ENCODE measurements at places on chromosomes 13 and 19.

DNA sequence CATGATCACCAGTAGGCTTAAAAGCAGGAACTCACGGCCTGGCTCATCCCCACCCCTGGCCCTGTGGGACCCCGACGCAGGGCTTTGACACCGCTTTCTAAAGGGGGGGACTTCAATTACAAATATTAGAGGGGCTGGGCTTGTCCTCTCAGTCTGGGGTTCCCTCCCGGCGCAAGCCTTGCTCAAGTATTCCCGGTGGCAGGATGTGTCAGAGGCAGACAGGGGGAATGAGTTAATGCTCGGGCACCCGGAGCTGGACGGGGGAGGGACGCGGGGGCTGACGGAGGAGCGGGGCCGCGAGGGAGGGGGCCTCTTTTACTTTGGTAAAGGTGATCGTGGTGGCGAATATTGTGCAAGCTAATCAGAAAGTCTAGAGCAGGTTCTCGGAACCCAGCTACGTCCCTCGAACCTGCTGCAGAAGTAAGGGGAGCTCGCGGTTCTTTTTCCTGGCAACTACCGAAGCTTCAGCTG lies 1.1 kb downstream of the FGF14 start:
- DNase-seq: no peak

DNA sequence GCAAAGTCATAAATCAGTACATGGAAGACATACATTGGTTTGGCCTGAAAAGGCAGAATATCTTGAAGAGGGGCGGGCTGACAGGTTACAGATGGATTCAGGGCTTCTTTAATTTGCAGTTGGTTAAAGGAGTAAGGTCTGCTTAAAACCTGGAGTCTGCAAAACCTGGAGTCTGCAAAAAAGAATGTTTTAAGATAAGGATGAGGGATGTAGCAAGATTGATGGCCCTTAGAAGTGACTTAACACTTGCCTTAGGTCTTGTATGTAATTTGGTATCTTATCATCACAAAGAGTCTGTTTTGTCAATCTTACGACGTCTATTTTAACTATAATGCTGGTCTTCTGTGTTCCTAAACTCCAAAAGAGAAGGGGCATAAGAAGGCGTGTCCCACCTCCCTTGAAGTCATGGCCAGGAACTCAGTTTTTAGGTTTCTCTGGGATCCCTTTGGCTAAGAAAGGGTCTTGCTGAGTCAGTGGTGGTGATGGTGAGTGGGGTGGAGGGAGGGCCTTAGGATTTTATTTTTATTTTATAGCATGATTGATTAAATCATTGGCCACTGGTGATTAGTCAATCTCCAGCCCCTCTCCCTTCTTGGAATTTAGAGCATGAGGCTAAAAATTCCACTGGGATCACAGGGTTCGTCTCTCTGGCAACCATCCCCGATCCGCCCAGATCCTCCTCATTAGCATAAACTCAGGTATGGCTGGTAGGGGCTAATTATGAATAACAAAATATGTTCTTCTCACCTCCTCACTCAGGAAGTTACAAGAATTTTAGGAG lies 10.1 kb upstream of the HAS1 start:
- no peak for DNase-seq

GRCh38 chr19:38727868-38728660 lies 16.2 kb downstream of the CAPN12 start:
- DNase-seq: no peak

GRCh38 chr13:39956036-39956435 lies 300.6 kb downstream of the COG6 start:
- no peak for DNase-seq

- DNase-seq: no peak
These were observed 45.8 kb downstream of the EPS15L1 start for GRCh38 chr19:16425993-16426392.

GRCh38 chr19:7540761-7541474 lies 5.4 kb downstream of the PNPLA6 start:
- no peak for DNase-seq

GRCh38 chr19:10142701-10143375 lies 23.1 kb upstream of the EIF3G start:
- peak; percentile 28 for DNase-seq

- no peak for DNase-seq
These were observed 185.2 kb downstream of the KLF12 start for GRCh38 chr13:73948848-73949529.

GRCh38 chr19:752652-753517 lies 2.0 kb downstream of the MISP start:
- DNase-seq: no peak

DNA sequence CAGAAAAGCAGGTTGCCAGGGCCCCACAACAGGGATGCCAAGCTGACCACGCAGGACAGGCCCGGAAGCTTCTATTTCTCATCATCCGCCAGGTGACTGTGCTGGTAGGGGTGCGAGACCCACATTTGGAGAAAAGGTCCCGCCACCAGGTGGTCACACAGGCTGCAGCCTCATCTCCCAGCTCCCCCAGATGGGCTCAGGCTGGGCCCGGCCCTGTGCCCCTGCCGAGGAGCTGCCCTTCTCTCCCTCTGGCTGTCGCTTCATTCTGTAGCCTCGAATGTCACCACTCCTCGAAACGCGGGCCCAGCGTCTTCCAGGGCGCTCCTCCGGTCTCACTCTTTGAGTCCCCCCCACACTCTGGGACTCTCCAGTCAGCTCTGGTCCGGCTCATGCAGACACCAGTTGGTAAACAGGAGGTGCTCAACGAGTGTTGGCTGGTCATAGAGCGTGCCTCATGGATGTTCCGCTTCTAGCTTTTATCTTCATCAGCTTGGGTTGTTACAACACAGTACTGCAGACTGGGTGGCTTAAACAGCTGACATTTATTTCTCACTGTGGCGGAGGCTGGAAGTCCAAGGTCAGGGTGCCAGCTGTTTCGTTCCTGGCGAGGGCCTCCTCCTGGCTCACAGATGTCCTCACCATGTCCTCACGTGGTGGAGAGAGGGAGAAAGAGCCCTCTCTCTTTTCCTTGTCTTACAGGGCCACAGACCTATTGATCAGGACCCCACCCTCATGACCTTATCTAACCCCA lies 87.1 kb downstream of the TEX29 start:
- no peak for DNase-seq

GRCh38 chr13:29111446-29111845 lies 291.3 kb downstream of the MTUS2 start:
- DNase-seq: no peak

DNA sequence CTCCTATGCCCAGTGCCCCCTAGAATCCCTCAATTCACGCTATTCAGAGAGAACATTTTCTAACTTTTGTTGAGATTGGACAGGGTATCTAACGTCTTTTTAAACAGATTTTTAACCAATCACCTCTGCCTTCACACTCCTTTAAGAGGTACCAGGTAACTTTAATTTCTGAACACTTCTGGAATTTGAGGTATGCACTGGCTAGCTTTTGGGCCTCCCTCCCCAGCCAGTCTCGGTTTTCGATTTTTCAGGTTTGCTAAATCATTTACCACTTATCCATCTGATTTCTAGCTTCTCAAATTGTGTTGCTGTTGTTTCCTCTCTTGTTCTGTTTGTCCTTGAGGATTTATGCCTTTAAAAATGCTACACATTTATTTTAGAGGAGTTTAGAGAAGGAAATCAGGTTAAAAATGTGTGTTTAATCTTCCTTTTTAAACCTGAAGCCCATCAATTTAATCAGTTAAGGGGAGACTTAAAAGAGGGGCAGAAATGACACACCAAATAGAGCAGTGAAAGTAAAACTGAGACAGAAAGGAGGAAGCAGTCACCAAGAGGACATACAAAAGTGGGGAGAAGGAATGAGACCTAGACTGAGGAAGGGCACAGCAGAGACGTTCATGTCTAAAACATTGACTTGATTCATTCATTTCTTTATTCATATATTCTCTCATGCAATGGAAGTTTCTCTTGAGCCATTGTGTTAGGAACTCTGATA lies 139.6 kb upstream of the HTR2A start:
- DNase-seq: no peak

GRCh38 chr13:41751277-41751676 lies 209.6 kb downstream of the VWA8 start:
- no peak for DNase-seq

GRCh38 chr13:87234981-87235380 lies 436.2 kb upstream of the SLITRK5 start:
- DNase-seq: no peak

GRCh38 chr19:38562096-38562495 lies 55.7 kb downstream of the MAP4K1 start:
- DNase-seq: no peak

DNA sequence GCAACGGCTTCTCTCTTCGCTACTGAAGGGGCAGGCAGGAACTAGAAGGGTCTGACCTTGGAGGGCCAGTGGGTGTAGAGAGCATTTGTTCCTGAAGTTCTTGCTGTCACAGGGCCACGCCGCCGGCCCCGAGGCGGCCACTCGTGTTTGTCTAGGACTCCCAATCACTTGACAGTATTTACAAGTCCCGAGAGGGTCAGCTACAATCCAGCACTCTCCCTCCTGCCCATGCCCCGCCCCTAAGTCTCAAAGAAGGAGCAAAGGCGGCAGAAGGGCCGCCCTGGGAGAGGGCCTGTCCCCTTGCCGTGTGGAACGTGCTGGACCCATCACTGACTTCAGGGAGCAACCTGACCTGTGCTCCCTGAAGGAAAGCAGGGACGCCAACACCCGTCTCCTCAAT lies 118.5 kb downstream of the STK24 start:
- DNase-seq: no peak

GRCh38 chr13:23673354-23673753 lies 103.1 kb downstream of the TNFRSF19 start:
- DNase-seq: no peak

- DNase-seq: peak; percentile 96
These were observed at the start of gene SERTAD3 for GRCh38 chr19:40444000-40444824. Gene SERTAD3, minus strand, starts transcription at chr19:40444335. Its CDS starts 2,255 bp downstream, at chr19:40442080.

DNA sequence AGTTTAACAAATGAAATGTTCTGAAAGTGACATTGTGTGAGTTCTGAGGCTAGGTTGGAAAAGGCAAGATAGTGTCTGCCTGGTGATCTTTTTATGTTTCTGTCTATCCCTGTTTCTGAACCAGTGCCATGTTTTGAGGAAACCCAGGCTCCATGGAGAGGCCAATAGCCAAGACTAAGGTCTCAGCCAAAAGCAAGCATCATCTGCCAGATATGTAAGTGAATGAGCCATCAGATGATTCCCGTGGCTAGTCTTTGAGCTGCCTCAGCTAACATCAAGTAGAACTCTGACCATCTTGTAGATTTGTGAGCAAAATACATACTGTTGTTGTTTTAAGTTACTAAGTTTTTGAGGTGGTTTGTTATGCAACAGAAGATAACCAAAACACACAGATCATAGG lies 19.6 kb upstream of the CCNA1 start:
- no peak for DNase-seq

DNA sequence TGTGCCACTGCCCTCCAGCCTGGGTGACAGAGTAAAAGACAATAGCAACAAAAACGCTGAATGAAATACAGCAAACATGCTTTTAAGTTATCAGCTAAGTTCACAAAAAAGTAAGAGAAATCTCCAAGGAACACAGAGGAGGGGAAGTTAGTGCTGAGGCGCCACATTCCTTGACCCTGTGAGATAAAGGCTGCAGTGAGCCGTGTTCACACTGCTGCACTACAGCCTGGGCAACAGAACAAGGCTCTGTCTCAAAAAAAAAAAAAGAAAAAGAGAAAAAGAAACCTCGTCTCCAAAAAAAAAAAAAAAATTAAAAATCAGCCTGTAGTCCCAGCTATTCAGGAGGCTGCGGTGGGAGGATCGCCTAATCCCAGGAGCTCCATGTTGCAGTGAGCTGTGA lies 16.3 kb upstream of the DOCK6 start:
- no peak for DNase-seq

GRCh38 chr13:105412171-105412570 lies 1123.3 kb downstream of the EFNB2 start:
- no peak for DNase-seq

GRCh38 chr13:48478391-48478790 lies 54.5 kb downstream of the RCBTB2 start:
- no peak for DNase-seq

- no peak for DNase-seq
These were observed 16.4 kb upstream of the ZNF331 start for GRCh38 chr19:53521373-53522202.

- no peak for DNase-seq
These were observed 2.3 kb downstream of the FNDC3A start for GRCh38 chr13:48977973-48978372.

- no peak for DNase-seq
These were observed 242.7 kb upstream of the IPO5 start for GRCh38 chr13:97710797-97711196.

DNA sequence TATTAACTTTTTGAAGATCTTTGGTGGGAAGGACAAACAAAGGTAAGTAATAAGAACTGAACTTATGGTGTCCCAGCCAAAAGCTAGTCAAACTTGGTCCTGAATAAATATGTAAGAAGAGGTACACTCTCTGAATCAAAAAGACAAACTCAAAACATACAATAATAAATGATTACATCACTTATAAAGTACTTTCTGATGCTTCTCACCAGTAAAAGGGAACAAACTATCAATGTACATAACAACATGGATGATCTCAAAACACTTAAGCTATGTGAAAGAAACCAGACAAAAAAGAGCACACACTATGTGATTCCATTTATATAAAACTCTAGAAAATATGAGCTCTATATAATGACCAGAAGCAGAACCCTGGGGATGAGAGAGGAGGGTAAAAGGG lies 138.3 kb downstream of the VWA8 start:
- no peak for DNase-seq

DNA sequence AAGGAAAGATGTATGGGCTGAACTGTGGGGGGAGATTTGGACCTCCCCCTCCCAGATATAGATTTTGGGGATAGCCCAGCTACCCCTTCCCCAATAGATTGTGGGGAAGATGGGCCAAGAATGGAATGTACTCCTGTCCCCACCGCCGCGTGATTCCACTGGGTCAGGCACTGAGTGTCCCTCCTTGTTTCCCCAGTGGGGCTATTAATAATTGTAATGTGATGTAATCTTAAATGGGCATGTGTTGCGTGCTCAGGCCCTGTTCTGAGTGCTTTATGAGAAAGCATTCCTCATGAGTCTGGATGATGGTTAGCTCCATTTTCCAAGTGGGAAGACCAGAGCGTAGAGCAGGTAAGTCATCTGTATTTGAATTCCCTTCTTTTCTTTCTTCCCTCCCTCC lies 1.4 kb downstream of the PSMD8 start:
- DNase-seq: no peak

DNA sequence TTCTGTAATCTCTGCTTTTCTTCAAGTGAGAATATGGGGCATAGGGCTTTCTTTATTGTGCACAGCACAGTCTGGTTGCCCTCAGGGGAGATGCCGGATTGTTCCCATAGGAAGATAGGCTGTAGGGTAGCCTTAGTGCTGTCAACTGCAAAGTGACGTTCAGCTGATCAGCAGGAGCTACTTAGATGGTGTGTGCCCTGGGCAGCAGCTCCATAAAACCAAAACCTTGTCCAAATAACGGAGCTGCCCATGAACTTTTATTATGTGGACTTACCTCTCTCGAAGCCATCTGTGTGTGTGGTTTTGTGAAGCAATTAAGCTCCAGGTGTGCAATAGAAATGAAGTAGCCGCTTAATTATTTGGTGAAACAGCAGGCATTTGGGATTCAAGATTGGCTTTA lies 120.0 kb upstream of the RNF113B start:
- no peak for DNase-seq

Data from central memory CD8-positive, alpha-beta T cell (primary cell).